ENCODE measurements at places on chromosomes 3 and 15. TPM values are rescaled to one million over a fixed set of nuclear protein-coding genes. Genes with fewer than 3 reads are reported as not detected.

CRELD1 gene
- 23.1 TPM for total RNA-seq

SEMA3G gene
- total RNA-seq: not detected

SCAANT1 gene
- total RNA-seq: not detected

ADAMTS9 gene
- total RNA-seq: 0.08 TPM

GOLGA6B gene
- total RNA-seq: not detected

SHF gene
- total RNA-seq: 0.38 TPM

CLRN1 gene
- total RNA-seq: not detected

ISL2 gene
- 0.11 TPM for total RNA-seq

CILP gene
- total RNA-seq: not detected

GPR160 gene
- 1.0 TPM for total RNA-seq

CHDH gene
- total RNA-seq: 0.08 TPM

CRABP1 gene
- not detected for total RNA-seq

CPNE9 gene
- total RNA-seq: not detected

HACL1 gene
- 24.7 TPM for total RNA-seq

FBXW12 gene
- not detected for total RNA-seq

BTD gene
- total RNA-seq: 16.7 TPM

FSTL1 gene
- 102 TPM for total RNA-seq

SERPINI2 gene
- total RNA-seq: not detected

NANOGP8 gene
- total RNA-seq: not detected

MITF gene
- 1.3 TPM for total RNA-seq

Measured in hair follicular keratinocyte (primary cell).